ENCODE measurements at places on chromosomes 13 and 19.

DNA sequence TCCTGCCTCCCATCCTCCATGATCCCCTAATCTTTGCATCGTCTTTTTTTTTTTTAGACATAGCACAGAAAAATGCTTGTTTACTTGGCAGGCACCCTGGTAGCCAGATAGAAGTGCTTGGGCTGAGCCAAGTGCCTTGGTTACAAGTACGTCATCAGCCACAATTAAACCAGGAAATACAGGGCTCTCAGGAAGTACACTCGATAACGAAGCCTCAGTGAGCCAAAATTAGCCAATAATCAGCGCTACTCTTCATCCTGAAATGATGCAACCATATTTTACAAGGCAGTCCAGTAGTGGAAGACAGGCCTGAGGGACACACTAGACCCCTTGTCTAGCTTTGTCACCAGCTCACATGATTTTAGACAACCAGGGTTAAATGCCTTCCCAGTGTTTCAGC, 194.0 kb upstream of the NBEA start:
- DNase-seq = no peak

DNA sequence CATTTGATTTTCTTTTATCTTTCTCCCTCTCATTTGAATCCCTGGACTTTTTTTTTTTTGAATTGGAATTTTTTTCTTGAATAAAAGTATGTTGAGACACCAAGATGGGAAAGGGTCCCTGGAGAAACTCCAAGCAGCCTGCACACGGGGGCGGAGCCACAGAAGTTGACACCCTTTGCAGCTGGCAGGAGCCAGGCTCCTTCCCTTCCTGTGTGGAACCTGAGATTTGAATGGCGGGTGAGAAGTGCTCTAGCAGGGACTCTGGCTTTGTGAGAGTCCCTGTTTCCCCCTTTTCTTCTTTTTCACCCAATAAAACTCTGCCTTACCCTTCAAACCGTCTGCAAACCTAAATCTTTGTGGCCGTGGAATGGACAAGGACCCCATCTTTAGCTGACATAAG, 1381.0 kb upstream of the MIR17HG start:
- DNase-seq = no peak

DNA sequence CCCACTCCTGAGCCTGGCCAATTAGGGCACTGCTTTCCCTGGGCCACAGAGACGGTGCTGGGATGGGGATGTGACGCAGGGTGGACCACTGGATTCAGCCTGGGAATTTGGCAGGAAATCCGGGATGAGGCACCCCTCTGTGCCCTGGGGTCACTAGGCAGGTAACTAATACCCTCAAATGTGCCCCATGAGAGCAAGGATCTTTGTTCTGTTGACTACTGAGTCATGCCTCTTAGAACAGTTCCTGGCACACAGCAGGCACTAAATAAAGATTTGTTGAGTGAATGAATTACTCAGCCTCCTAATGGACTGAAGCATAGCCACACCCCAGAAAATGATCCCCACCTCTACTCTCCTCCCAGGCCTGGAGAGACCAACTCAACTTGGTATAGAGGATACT, 15.9 kb downstream of the OPA3 start:
- no peak for DNase-seq

- no peak for DNase-seq
Observed at GRCh38 chr13:50025436-50025835, 10.2 kb downstream of the KCNRG start.

DNA sequence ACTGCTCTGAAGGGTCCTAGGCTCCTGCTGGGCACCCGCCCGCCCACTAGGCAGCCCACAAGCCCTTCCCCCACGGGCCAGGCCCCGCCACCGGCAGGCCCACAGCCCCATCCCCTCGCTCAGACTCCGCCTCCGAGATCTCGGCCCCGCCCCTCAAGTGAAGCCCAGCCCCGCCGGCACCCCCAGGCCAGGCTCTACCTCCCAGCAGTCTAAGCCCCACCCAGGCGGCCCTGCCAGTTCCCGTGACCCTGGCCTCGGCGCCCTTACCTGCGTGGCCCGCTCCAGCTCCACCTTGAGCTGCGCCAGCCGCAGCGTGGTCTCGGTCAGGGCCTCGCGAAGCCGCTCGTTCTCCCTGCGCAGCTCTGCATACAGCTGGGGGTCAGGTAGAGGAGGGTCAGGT, 16.3 kb downstream of the EPS8L1 start:
- DNase-seq = no peak

Measured in AG04450 (cell line).